ENCODE measurements at places on chromosomes 3 and 15.

DNA sequence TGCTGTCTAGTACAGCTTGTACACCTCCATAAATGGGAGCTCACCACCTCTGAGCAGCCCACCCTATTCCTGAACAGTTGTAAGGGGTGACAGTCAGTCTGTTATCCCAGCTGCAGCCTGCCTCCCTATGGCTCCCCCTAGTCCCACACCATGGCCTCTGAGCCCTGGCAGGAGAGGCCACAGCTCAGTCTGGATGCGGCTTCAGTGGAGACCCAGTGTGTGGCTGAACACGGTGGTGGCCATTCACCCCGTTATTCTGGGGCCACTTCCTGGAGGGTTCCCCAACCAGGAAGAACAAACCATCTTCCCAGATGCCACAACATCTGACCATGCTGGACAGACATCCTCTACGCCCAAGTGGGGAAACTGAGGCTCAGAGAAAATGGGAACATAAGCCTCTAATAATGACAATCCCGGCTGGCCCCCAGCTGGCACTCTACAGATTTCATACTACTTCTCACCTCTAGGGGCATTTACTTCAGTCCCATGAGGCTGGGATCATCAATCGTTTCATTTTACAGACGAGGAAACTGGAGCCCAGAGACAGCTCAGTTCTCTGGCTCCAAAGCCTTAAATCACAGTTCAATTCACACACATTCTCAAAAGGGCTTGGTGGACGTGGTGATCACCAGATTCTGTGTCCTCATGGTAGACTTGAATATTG is 9.2 kb upstream of the GRIP2 start:
- no peak overlapping the region for H3K27ac ChIP-seq
- no peak overlapping the region for H3K4me3 ChIP-seq
- H3K36me3 ChIP-seq: no peaks in the 10 kb centered on the region

GRCh38 chr3:187946981-187947380 is 201.7 kb upstream of the BCL6 start:
- no peak overlapping the region for H3K4me3 ChIP-seq
- H3K36me3 ChIP-seq: no peaks in the 10 kb centered on the region
- no peak overlapping the region for H3K27ac ChIP-seq
- H3K4me1 ChIP-seq: peaks cover 14% of the 10 kb centered on the region
- H3K27me3 ChIP-seq: no peaks in the 10 kb centered on the region

- no peak overlapping the region for H3K4me3 ChIP-seq
- H3K4me1 ChIP-seq: no peaks in the 10 kb centered on the region
- DNase-seq: peak; percentile 37
- H3K27me3 ChIP-seq: no peaks in the 10 kb centered on the region
These were observed 67.3 kb downstream of the MORC1 start for GRCh38 chr3:109050591-109051167.

- H3K27me3 ChIP-seq: no peaks in the 10 kb centered on the region
- no peak for DNase-seq
- no peak overlapping the region for H3K27ac ChIP-seq
- no peak overlapping the region for H3K4me3 ChIP-seq
- H3K36me3 ChIP-seq: no peaks in the 10 kb centered on the region
These were observed 31.1 kb upstream of the SUCLG2 start for GRCh38 chr3:67685499-67685898.

GRCh38 chr3:141384157-141384556 is 15.9 kb downstream of the ZBTB38 start:
- DNase-seq: peak; percentile 73
- H3K27ac ChIP-seq: peak overlapping the region; percentile 92
- H3K36me3 ChIP-seq: peaks cover 13% of the 10 kb centered on the region
- peak overlapping the region; percentile 87 for H3K4me3 ChIP-seq

DNA sequence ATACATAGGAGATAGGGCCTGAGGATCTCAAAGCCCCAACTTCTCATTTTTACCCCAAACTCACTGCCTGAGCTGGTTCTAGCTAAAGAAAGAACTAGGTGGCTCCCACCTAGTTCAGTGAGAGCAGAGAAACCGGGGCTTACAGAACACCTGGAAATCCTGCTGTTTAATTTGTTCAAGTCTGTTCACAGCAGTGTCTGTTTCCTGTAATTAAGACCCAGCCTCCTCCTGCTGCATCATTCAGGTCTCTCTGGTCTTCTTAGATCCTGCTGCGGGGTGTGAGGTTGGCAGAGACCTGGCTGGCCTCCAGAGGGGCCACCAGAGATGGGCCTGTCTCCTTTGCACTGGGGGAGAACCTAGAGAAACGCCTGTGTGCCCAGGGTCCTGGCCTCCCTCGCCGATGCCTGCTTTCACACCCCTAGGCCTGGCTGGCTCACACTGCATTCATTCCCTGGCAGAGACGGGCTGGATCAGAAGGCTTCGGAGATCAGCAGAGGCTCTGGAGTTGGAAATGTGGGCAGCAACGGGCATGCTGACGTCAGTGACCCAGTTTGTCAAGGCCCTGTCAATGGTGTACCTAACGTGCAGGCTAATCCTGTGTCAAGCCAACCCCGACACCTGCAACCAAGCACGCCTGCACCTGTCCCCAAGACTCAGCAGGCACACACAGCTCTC is 4.9 kb upstream of the CHRNA3 start:
- H3K27me3 ChIP-seq: peaks cover 75% of the 10 kb centered on the region
- no peak for DNase-seq
- no peaks in the 10 kb centered on the region for H3K4me1 ChIP-seq
- no peaks in the 10 kb centered on the region for H3K36me3 ChIP-seq

- peak; percentile 54 for DNase-seq
- peaks cover 4% of the 10 kb centered on the region for H3K27me3 ChIP-seq
These were observed 3.4 kb upstream of the DISP2 start for GRCh38 chr15:40354408-40355171.

- DNase-seq: peak; percentile 3
- H3K27me3 ChIP-seq: peaks cover 12% of the 10 kb centered on the region
- no peak overlapping the region for H3K4me3 ChIP-seq
- H3K27ac ChIP-seq: no peak overlapping the region
- peaks cover 12% of the 10 kb centered on the region for H3K4me1 ChIP-seq
These were observed 10.3 kb downstream of the TIMP4 start for GRCh38 chr3:12148183-12148940.

GRCh38 chr15:33438396-33438795 is 127.6 kb downstream of the RYR3 start:
- H3K4me1 ChIP-seq: no peaks in the 10 kb centered on the region
- H3K36me3 ChIP-seq: no peaks in the 10 kb centered on the region
- no peak overlapping the region for H3K4me3 ChIP-seq
- H3K27ac ChIP-seq: no peak overlapping the region
- DNase-seq: no peak
- H3K27me3 ChIP-seq: no peaks in the 10 kb centered on the region

Measured in GM23248 (cell line).